ENCODE measurements at places on chromosomes 1 and 21.
A peak's percentile ranks its signal among the peaks of the same experiment; 100 is the strongest.

GRCh38 chr1:14783592-14783886 lies 185.1 kb downstream of the KAZN start:
- no peak for DNase-seq

DNA sequence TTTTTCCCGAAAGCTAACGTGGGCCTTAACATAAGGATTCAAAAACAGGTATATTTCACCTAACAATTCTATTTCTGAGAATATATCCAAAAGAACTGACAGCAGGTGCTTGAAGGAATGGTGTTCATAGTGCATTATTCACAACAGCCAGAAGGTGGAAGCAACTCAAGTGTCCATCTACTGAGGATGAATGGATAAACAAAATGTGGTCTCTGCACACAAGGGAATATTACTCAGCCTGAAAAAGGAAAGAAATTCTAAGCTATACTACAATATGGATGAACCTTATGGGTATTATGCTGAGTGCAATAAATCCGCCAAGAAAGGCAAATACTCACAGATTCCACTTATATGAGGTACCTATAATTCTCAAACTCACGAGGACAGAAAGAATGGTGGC lies 6.1 kb upstream of the RIPPLY3 start:
- DNase-seq = no peak

DNA sequence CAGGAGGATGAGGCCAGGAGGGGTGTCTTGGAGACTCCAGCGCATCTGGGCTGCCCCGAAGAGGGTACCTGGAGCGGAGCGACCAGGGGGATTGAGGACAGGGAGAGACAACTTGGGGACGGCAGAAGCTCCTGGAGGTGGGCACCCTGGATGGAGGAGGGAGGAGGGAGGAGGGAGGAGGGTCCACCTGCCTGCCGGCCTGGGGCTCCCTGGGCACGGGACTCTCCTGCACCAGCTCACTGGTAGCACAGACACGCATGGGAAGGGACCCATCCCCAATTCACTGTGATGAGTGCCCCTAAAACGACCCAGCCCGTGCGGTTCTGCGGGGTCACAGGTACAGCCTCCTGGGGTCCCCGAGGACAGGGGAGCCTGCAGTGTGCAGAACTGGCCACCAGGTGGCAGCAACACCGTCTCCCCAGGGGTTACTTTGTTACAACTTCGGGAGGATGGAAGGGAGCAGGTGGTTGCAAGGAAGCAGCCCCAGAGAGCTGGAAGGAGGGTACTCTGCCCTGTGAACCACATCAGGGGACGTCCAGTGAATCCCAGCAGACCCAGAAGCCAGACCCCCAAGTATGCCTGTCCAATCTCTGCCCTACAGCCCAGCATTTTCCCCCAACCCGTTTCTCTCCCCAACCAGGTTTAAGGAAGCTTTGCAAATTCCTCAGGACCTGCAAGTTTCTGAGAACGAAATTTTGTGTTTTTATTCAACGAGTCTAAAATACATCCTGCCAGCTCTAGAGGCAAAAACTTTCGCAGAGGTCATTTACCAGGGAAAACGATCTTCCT lies 482.4 kb downstream of the NPHP4 start:
- peak; percentile 88 for DNase-seq

- no peak for DNase-seq
Observed at GRCh38 chr1:174990382-174990999, 9.3 kb upstream of the CACYBP start.

DNA sequence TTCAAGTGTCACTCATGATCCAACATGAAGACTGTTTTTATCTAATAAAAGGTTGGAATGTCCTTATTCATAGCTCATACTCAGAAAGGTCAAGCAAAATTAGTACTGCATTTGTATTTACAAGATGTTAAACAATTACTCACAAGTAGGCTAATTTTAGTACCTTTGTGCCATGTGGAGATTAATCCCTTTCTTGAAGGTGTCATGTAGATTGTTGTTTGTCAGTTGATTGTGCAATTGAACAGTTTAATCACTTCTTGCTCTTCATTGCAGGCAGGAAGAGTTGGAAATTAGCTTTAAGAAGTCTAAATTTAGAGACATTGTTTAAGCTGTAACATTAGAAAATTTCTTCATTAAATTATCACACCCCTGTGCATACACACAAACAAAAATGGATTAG lies 847.1 kb downstream of the KCNT2 start:
- no peak for DNase-seq

DNA sequence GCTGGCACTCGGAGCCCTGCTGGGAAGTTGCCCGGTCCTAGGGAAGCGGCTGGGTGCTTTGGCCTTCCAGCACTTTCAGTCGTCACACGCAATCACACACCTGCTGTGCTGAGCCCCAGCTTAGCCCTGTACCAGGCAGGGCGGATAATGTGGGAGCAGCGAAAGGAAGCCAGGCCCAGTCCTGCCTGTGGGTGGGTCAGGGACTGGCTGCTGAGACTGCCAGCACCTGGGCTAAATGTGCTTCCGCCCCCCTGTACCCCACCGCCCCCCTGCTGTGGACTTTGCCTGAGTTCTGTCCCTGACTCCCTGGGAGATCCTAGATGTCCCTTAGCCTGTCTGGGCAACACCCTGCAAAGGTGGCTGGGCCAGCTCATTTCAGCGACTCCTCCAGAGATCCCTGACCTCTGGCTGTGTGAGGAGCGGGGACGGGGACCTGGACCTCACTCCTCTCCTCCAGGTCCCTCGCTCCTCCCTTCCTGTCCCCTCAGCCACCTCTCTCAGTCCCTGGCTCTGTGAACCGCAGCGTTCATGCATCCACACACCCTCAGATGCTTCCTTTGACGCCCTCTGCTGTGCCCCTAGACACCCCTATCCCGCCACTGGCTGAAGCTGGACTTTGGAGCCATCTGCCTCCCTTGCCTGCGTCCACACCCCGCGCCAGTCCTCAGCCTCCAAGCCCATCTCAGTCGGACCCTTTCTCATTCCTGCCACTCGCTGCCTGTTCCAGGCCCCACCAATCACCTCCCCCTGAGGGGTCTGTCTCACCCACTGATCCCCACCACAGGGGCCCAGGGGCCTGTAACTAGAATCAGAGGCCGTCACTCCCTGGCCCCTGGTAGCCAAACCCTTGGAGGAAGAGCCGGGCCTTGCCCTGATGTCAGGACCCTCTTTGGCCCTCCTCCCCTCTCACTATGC lies 1.4 kb downstream of the MMEL1 start:
- DNase-seq = no peak

DNA sequence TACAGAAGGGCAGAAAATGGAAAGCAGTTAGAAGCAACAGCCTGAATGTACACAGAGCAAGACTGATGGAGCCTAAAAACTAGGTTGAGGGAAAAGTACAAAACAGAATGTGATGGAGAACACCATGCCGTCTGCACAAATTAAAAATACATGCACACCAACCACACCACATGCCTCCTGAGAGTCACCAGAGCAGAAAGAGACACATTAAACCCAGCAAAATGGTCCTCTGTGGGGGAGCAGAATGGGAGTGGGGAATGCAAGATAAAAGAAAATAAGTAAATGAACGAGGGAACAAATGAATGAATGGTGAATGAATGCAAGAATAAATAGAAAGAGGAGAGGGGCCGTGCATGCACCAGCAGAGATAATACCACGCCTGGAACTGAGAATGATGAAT lies 24.1 kb downstream of the PADI2 start:
- DNase-seq = no peak

DNA sequence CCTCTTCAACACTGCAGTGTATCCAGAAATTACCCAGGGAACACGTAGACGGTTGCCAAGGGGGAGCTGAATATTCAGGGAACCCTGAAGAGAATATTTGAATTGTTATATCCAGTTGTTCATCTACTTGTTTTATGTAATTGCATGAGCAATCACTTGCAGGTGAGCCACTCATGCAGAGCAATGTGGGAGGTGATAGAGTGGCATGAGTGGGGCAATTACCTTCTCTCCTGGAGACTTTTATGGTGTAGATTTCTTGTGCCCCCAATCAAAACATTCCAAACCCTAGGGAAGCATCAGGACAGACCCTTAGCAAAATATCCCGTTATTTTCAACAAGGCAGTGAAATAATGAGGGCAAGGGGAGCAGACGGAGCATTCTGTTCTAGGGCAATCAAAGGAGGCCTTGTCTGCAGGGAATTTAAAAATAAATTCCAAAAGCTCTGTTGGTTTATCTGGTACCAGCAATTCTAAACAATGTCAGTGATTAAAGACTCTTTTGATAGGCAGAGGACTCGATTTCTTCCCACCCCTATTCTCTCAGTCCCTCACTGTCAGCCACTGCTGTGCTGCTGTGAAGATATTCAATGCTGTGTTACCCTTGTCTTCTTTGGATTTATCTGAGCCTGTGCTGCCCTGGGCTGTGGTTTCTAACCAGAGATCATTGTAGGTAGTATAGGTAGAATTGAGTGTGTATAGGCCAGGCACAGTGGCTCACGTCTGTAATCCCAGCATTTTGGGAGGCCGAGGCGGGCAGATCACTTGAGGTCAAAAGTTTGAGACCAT lies 180.2 kb upstream of the MAP1LC3C start:
- DNase-seq = no peak

DNA sequence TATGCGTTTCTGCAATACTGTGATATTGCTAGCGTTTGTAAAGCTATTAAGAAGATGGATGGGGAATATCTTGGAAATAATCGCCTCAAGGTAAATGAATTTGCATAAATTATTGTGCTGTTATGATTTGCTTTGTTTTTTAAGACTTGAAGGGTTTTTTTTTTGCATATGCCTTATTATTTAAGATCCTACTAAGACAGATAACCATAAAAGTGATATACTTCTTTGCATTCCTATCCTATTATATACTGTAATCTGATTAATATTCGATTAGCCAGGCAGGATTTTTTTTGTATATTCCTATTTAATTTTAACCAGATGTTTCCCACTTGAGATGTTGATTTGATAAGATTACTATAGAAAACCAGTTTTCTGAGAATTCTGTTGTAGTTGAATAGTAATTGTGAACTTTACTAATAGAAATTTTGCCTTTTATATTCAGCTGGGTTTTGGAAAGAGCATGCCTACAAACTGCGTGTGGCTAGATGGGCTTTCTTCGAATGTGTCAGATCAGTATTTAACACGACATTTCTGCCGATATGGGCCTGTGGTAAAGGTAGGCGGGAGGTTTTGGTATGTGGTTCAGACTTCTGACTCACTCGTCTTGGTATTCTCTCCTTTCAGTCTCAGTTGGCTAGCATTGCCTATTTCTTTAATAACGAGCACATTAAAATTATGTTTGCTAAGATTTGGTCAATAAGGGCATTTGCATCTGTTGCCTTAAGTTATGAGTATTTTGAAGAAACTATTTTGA lies 56.8 kb downstream of the ZBTB17 start:
- DNase-seq = no peak

GRCh38 chr1:174276087-174276486 lies 116.8 kb downstream of the RABGAP1L start:
- no peak for DNase-seq

GRCh38 chr1:228008391-228009115 lies 1.8 kb downstream of the WNT3A start:
- DNase-seq = peak; percentile 54

- DNase-seq = no peak
Observed at GRCh38 chr1:103274886-103275285, 166.6 kb upstream of the COL11A1 start.

GRCh38 chr1:159828581-159829272 lies 2.1 kb downstream of the SLAMF8 start:
- no peak for DNase-seq

- peak; percentile 83 for DNase-seq
Observed at GRCh38 chr1:94094469-94095111, 26.4 kb downstream of the ABCA4 start.

DNA sequence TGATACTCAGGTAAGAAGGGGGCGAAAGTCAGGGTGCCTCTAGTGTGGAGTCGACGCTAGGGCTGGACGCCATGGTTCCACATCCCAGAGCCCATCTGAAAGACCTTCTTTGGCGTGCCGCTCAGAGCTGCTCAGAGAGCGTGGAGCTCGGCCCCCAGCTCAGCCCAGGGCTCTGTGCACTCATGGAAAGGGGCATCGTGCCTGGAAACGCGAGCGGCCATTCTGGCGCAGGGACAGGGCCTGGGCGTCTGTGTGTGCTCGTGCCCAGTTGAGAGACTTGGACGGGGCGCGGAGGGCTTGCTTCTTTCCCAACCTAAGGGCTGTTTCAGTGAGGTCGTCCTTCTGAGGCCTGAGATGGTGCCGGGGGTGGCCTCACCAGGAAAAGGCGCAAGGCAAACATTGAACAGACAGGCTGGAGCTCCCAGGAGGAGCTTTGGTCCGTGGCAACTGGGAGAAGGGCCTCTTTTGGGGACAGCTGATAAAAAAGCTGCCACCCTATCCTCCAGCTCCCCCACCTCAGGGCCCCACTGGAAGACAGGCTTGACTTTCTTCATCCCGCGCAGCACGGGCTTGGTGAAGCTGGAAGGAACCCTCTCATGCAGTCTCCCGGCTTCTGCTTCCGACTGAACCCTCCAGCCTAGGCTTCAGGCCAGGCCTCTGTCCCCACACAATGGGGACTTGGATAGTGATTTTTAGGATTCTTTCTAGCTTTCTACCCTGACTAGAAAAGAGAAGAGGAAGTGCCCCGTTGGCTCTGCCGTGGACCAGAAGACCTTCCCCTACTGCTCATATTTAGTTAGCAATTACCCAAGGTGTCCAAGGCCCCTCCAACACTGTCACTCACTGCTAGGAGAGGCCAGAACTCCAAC lies 77.1 kb downstream of the CD58 start:
- DNase-seq = no peak

DNA sequence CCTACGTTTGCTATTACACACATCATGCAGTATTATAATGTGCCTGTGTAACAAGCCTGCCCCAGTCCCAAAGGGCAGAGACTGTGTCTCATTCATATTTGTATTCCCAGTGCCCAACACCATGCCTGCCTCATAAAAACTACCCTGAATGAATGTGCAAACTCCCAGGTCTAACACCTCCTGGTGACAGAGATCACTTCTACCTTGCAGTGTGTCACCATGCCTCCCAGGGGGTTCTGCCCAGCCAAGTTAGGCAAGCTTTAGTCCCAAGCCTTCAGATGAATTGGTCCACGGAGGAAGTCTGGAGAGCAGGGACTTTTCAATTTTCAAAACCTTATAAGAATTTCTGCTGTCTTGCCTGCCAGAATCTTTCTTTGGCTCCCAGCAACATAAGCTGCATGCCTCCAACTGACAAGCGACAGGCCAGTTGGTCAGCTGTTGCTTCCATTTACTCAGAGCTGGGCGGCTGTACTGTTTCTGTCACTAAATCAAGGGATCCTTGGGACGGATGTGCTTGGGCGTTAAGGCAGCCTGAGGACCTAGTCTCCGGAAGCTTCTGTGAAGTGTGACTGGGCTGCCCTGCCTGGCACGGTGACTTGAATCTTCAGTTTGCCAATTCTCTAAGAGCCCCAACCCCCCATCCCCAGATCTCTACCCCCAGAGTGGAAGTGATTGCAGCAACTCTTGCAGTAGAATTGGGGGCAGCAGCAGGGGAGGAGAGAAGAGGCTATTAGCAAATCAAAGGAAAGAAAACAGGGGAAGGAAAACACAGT lies 1.2 kb downstream of the RXRG start:
- no peak for DNase-seq

GRCh38 chr21:26835027-26835713 lies 10.0 kb downstream of the ADAMTS1 start:
- no peak for DNase-seq

DNA sequence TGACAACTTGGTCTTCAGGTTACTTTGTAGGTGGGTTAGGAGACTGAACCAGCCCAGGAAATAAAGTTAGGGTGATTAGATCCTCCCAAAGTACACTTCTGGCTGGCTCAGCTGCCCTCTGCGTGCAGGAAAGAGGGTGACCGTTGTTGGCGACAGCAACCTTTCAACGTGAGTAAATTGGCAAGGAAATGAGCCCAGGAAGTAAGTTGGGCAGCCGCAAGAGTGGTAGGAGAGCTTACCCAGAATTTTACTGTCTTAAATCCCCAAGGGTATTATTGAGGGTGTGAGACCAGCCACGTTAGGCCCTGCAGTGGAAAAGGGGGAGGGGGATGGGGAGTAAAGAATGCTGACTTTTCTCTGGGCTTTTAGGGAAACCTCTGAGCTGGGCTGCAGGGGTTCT lies 1.6 kb downstream of the TENT5C start:
- no peak for DNase-seq

All from aorta (tissue), 5 donors.